NCI-H524 treated with DMSO at 0.1 percent for 48 hours (cell line): ENCODE measurements at places on chromosomes 12 and 14.

- DNase-seq, result peak; percentile 100
Measured at GRCh38 chr14:96252999-96253539, 2.9 kb upstream of the BDKRB1 start.

- no peak for DNase-seq
Measured at GRCh38 chr12:101925361-101925760, 48.0 kb downstream of the DRAM1 start.

DNA sequence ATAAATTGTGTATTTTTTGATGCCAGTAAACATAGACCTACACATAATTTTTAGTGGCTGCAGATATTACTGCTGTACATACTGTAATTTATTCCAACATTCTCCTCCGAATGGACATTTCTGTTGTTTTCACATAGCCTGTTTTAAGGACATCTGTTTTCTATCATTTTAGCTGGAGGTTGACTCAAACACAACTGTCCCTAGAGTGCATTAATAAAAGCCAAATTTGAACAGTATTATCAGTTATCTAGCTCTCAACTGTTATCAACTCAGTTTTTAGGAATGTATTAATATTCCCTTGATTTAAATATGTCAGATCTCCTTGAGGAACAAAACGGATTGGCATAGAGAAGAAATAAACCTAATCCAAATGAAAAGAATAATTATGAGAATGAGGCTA is 17.2 kb upstream of the PIWIL1 start:
- no peak for DNase-seq

DNA sequence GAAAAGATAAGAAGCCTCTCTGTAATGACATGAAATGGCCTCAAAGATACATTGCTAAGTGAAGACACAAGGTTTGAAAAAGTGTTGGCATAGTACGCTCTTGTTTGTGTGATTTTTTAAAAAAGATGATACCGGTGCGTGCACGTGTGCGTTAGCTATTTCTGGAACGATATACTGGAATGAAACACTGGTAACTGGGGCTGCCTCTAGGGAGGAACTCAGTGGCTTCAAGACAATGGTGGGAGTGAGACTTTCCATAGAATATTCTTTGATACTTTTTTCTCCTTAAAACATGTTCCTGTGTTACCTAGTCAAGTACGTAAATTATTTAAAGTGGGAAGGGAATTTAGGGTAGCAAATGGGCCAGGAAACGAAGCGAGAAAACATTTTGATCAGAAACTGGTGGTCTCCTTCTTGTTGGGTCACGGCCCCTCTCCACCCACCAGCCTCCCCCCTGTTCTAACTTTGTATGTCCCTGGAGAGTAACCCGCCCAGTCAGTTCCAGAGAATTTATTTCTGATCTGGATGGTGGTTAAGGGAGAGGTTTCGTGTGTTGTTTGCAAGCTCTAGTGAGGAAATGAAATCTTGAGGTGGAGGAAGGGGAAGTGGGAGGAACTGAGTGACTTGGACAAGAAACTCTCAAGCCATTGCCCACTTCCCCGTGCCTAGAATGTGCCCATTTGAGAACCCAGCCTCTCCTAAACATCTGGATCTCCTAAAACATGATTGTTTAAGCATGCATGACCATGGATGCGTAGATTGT is 6.6 kb downstream of the FGF6 start:
- no peak for DNase-seq

GRCh38 chr12:67474934-67475620 is 173.5 kb upstream of the DYRK2 start:
- DNase-seq, result no peak

DNA sequence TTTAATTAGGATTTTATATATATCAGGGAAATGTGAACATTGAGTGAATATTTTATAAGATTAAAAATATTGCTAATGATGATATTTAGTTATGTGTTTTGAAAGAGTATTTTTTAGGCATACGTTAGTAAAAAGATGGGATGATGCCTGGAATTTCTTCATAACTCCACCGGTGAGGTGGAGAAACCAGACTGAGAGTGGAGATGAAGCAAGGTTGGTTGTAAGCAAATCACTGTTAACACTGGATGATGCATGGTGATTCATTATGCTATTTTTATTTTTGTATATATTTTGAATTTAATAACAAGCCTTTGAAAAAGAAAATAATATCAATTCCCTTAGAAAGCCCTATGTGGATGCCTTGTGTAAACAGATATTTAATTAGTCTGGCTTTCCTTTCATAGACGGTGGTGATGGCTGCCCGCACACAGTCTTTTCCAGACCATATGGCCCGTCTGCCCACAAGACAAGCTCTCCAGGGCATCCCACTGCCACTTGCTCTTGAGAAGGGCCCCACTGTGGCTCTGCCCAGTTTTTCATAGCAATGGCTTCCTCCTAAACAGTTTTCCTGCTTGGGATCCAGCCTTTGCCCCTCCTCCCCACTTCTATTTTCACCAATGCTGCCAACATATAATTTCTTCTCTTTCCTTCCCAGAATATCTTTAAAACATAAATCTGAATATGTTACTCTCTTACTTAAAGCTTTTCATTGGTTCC is 95.4 kb downstream of the HELB start:
- peak; percentile 15 for DNase-seq

- DNase-seq, result no peak
Measured at GRCh38 chr14:64848239-64848638, 31.5 kb downstream of the SPTB start.

- no peak for DNase-seq
Measured at GRCh38 chr12:4449851-4450221, 4.2 kb upstream of the FGF6 start.

DNA sequence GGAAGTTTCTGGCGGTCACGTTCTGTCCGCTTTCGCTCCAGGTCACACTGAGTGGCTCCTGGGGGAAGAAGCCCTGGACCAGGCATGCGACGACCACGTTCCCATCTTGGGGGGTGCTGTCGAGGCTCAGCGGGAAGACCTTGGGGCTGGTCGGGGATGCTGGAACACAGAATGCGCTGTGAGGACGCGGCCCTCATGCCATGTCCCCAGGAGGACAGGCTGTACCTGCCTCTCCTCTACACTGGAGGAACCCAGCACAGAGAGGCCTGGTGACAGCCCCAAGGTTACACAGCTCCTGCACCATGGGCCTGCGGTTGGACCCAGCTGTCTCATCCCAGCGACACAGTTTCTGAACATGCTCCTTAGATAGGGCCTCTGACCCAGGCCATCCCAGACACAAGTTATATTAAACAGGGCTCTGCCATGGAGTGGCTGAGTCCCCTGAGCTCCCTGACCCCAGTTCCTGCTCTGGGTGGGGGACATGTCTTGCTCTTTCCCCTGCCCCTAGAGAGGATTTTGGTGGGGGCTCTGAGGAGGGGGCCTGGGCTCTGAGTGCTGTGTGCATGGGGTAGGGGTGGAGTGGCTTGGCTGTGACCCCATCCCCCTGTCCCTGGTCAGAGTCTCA is 62.0 kb downstream of the TMEM121 start:
- no peak for DNase-seq

DNA sequence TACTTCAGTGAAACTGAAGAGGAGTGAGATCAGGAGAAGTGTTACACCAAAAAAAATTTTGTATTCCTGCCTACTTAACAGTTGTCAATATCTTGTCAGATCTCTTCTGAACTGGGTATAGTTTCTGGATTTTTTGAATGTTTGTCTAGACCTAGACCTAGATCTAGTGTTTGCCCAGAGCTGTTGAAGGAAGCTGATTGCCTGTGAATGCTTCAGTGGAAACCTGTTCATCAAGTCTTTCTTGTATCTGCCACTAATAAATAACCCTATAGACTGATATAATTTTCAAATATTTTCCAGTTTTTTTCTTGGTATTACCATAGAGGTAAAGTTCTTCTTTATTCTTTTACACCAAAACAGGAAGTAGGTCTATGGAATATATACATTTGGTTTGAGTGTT is 781.5 kb upstream of the FBXO33 start:
- no peak for DNase-seq

DNA sequence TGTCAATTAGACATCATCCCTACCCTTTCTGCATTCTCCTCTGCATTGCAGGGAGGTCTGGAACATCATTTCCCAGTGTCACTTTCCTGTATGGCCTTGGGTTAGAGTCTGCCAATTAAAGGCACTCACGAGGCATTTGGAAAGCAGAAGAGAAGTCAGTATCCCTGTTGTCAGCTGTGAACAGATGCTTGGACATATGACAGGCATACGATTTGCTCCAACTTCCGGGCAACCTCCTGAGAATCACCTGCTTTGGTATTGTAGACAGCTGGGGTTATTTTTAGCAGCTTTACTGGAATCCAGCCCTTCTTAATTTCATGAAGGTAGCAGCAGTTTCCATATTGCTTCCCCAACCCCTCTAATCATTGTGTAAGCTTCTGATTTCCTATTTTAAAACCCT is 88.7 kb upstream of the DHRS4 start:
- DNase-seq, result peak; percentile 99

DNA sequence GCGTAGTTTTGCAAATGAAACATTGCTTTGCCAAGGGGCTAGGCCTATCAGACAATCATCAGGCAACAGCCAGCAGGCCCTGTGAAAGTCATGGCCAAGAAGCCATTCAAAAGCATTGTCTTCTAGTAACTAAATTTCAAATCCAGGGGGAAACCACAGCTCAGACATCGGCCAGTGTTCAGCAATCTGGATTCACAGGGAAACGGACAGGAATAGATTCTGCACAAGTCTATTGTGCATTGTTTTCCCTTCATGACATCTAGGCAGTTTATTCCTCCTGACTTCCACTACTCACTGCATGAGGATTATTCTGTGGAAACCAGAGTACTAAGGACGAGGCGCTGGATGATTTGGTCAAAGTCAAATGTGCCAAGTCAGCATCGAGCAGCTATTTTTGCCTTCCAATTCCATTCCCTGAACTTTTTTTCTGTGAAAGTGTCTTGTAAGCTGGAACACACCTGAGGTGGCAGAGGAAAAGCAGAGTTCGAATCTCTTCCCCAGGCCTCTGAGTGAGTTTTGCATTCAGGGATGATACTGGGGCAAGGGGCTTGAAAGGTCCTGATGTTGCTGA is 75.4 kb downstream of the VCPKMT start:
- no peak for DNase-seq
